K562 (cell line): ENCODE measurements at places on chromosomes 13 and 19.

- DNase-seq: no peak
Measured at GRCh38 chr19:2532252-2533071, 56.5 kb downstream of the GADD45B start.

GRCh38 chr19:12884926-12885748 lies 1.9 kb downstream of the KLF1 start:
- peak; percentile 91 for DNase-seq

DNA sequence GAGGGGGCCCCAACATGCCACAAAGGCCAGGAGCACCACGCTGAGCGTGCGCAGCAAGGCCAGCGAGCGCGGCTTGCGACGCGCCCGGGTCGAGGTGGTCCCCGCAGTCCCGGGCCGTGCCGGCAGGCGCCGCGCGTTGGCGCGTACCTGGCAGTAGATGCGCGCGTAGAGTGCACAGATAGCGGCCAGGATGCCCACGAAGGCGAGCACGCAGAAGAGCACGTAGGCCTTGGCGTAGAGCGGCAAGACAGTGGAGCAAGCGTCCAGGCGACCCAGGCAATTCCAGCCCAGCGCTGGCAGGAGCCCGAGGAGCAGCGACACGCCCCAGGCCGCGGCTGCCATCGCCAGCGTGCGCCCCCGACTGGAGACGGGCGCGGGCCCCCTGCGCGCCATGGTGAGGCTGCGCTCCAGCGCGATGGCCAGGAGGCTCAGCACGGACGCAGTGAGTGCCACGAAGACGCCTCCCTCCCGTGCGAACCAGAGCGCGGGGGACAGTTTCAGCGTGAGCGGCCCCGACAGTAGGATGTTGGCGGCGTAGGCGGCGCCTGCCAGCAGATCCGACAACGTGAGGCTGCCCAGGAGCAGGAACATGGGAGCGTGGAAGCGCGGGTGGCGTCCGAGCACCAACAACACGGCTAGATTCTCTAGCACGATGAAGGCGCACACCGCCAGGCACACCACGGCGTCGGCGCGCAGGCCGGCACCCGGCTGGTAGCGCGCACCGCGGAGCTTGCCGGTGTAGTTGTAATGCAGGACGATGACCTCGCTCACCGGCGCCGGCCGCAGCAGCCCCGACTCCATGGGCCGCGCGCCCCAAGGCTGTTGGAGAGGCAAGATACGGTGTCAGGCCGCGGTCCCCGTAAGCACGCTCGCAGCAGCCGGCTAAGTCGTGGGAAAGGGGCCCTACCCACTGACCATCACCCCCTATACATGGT lies 2.8 kb downstream of the S1PR5 start:
- no peak for DNase-seq

DNA sequence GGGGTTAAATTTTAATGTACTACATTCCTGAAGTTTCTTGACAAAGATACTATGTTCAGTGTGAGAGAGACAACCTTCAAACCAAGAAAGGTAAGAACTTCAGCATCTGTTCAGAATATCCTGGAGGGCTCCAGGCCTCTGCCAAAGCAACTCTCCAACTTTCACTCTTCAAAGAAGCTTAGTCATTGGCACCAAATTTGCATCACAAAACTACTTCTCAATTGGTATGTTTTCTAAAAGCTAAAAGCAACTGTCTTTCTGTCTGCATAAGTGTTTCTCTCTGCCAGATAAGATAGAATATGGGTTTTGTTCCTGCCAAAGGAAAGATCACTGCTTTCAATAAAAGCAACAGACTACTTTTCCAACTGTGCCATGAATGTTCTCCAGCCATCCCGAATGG lies 187.4 kb downstream of the SUCLA2 start:
- no peak for DNase-seq

- no peak for DNase-seq
Measured at GRCh38 chr13:113119166-113119821, 3.3 kb upstream of the F10 start.

DNA sequence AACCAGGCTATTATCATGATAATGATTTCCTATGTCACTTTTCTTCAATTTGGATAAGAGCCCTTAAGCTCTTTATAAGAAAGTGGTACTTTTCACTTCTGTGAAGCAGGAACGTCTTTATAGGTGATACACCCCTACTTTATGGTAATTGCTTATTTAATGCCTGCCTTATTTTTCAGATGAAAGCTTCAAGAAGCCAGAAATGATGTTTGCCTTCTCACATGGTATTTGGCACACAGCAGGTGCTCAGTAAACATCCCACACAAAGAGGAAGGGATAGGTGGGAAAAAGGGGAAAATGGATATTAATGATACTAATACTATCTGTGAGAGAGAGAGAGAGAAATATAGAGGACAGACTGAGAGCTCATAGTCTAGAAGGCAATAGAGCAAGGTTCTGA lies 29.0 kb upstream of the WASF3 start:
- DNase-seq: no peak

GRCh38 chr13:107035778-107036177 lies 467.8 kb upstream of the ARGLU1 start:
- DNase-seq: no peak

DNA sequence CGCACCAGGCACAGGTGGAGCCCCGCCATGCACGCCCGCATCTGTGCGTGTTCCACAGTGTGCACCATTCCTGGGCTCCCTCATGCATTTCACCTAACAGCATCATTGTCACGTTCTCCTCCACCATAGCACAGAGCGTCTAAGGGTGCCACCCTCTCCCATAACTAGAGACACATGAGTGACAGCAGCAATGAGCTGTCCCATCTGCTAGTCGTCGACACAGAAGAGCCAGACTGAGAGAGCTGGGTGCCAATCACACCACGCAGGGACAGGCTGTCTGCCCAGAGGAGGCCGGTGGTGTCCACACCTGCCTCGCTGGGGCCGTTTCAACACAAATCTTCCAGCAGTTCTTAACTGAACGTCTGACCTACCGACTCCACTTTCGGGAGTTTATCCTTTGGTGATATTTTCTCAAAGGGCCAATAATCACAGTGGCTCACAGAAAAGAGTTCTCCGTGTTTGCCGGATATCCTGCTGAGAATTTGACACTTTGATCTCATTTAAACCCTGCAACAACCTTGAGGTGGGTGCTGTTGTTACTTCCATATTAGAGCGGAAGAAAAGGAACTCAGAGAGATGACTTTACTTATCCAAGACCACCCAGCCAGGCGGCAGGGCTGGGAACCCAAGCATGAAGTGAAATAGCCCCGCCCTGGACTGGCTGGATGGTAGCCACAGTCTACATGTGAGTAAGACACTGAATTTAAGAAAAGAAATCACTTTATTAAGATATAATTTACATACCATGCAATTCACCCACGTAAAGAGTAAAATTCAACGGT lies 16.2 kb downstream of the CLEC11A start:
- DNase-seq: no peak

DNA sequence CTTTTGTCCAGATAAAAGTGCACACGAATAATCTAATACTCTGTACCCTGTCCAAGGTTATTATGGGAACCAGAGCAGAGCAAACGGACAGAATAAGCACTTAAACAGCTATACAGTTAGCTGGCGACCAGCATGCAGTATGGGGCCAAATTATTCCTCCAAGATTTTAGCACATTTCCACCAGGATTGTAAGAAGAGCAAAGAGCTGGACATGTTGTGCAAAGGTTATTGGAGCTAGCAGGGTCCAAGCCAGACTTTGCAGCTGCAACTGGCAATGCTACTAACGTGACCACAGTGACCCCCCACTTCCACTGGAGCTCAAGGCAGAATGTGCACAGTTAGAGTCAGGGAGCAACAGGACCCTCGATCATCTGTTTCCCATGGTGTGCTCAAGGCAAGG lies 89.9 kb downstream of the COL4A1 start:
- DNase-seq: no peak

GRCh38 chr19:1411255-1412191 lies 4.1 kb downstream of the DAZAP1 start:
- no peak for DNase-seq

DNA sequence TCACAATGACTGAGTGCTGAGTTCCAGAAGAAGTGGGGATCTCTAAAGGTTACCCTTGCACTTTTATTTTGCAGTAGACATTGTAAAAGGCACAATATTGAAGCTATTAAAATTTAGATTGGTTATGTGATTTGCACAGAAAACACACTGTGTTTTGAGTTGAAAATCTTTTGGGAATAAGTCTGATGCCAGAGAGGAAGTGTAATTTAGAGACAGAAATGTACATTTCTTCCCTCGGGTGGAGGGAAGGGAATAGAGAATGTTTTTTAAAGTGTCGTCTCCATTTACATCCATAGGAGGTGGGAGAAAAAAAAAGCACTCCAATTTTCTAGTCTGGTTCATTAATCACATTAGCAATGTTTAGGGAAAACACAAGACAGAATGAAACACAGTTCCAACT lies 465.8 kb downstream of the OLFM4 start:
- no peak for DNase-seq

DNA sequence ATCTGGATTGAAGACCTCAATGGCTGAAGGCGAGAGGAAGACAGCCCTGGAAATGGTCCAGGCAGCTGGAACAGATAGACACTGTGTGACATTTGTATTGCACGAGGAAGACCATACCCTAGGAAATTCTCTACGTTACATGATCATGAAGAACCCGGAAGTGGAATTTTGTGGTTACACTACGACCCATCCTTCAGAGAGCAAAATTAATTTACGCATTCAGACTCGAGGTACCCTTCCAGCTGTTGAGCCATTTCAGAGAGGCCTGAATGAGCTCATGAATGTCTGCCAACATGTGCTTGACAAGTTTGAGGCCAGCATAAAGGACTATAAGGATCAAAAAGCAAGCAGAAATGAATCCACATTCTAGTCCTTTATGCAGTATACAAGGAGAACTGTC lies 1.2 kb downstream of the POLR1D start:
- DNase-seq: no peak

DNA sequence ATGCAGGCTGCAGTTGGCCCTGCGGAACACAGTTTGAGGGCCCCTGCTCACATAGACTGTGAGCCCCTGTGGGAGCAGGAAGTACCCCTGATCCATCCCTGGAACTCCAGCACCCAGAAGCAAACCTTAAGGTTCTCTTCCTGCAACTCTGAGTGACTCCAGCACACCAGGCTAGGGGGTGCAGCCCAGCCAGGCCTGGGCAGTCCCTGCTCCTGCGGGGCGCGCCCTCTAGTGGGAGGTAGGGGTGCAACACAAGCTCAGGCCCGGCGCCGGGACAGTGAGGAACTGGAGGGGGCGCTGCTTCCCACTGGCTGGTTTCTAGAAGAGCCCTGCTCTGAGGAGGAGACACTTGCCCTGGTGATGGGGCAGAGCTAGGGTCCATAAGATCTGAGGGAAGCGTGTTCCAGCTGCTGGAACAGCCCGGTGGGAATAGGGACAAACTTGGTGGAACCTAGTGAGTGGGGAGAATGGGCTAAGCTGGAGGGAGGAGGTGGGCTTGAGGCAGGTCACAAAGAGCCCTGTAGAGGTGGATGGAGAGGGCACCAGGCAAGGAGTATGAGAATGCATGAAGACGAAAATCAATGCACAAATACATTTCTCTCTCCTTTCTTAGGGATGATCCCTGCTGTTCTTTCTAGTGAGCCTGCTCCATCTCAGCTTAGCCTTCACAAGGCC lies 5.0 kb downstream of the ZSCAN5A start:
- DNase-seq: peak; percentile 83

DNA sequence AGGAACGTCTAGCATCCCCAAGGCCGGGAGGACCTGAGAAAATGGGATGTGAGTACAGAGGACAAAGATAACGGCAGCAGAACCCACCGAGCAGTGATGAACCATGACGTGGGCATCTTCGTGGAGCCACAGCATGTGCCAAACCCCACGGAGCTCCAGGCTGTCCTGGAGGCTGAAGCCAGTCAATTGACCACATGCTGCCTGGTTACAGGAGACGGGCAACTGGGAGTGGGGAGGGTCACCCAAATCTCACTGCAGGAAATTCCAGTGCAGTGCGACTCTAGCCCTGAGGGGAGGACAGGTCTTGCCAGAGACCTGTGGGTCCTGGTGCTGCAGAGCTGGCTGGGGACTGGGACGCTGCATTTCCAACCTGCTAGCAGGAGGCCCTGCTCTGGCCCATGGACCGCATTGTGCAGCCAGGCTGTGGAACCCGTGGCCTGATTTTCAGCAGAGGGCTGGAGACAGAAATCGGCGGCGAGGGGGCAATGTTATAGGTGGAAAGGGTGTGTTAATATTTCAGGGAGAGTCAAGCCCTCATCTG lies 3.2 kb upstream of the GRTP1 start:
- DNase-seq: no peak

DNA sequence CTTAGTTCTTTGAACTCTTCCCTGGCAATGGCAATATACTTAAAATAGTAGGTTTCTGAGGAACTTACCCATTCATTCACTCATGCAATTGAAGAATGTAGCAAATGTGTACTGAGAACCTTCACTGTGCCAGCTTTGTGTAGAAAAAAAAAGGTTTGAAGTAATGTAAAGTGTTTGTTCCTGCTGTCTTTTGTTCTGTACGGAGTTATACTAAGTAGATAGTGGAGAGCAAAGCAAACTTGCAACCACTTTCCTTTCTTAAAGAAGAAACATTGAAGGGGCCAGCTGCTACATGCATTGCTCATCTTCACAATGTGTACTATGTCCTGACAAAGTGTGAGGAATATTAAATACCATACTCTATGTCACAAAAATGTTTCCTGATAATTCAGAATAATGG lies 68.9 kb upstream of the FREM2 start:
- DNase-seq: no peak

DNA sequence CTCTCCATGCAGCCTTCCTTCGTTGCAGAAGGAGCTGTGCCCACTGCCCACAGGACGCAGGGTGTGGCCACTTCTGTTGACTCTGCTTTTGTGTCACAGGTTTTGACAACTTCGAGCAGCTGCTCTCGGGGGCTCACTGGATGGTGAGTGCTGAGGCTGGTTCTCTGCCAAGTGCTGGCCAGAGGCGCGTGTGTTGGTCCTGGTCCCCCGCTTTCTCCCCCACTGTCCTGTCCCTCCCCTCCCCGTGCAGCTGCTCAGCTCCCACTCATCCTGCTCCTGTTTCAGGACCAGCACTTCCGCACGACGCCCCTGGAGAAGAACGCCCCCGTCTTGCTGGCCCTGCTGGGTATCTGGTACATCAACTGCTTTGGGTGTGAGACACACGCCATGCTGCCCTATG lies 10.6 kb upstream of the PDCD2L start:
- no peak for DNase-seq

DNA sequence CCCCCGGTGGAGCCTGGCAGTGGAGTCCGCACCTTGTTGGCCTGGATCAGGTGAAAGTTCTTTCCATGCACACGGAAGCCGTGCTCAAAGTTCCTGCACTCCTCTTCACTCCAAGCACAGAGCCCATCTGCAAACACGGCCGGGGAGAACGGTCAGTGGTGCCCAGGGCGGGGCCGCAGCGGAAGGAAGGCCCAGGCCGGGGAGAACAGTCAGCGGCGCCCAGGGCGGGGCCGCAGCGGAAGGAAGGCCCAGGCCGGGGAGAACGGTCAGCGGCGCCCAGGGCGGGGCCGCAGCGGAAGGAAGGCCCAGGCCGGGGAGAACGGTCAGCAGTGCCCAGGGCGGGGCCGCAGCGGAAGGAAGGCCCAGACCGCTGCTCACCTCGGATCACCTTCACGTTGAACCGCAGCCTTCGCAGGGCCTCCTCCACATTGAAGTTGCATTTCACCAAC lies 20.6 kb upstream of the PLPP2 start:
- no peak for DNase-seq

DNA sequence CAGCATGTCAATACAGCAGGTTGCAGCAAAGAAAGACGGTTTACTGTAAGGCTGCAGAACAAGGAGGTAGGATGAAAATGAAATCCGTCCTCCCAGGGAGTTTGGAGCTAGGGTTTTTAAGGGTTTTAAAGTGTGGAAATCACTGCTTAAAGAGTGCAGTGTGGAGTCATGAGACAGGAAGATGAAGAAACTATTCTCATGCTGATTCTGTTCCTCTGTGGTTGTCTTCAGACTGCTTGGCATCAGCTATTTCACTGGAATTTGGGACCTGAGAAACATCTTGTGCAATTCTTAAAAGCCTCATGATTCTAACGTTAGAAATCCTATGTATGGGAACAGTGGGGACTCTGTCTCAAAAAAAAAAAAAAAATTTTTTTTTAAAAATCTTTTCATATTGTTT lies 11.4 kb downstream of the ZNF331 start:
- no peak for DNase-seq
